ENCODE measurements at places on chromosomes 2 and 18. TPM values are rescaled to one million over a fixed set of nuclear protein-coding genes. Genes with fewer than 3 reads are reported as not detected.

GRCh38 chr2:69237070-69237670, 149.9 kb downstream of the GFPT1 start:
- DNase-seq, result no peak

The FECH gene
- total RNA-seq, result 52.9 TPM

DNA sequence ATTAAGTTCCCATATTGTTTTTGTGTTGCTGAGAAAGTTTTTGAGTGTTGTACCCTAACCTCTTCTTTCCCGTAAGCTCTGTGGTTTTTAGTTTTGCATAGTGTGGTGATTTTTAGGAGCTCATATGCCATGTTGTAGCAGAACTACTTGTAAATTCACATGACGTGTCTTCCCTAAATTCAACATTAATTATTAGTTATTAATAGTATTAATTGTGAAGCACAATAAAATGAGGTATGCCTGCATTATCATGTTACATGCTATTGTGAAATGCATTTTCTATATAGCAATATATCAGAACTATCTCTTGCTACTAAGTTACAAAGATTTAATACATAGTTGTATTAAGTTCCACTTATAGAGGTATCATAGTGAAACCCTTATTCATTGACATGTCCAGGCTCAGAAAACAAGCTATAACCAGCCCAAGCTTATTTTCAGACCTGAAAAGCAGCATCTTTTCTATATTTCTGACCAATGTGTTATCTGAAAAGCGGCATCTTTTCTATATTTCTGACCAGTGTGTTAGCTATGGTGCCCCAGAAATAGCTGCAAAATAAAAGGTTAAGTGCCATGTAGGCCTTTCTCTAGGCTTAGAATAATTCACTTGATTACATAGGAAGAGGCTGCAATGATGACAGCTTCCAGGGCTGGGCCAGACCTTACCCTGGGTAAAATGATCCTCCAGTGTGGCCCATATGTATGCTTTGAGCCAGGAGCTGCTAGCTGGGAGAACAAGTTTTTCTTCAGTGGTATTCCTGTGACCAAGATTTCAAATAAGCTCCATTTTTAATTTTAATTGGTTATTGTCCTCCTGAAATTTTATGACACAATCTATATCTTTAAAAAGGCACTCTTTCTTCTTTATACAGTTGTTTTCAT, 21.6 kb downstream of the EPAS1 start:
- DNase-seq, result no peak

The PROC gene
- 2.9 TPM for total RNA-seq

The ARHGAP15 gene
- not detected for total RNA-seq

DNA sequence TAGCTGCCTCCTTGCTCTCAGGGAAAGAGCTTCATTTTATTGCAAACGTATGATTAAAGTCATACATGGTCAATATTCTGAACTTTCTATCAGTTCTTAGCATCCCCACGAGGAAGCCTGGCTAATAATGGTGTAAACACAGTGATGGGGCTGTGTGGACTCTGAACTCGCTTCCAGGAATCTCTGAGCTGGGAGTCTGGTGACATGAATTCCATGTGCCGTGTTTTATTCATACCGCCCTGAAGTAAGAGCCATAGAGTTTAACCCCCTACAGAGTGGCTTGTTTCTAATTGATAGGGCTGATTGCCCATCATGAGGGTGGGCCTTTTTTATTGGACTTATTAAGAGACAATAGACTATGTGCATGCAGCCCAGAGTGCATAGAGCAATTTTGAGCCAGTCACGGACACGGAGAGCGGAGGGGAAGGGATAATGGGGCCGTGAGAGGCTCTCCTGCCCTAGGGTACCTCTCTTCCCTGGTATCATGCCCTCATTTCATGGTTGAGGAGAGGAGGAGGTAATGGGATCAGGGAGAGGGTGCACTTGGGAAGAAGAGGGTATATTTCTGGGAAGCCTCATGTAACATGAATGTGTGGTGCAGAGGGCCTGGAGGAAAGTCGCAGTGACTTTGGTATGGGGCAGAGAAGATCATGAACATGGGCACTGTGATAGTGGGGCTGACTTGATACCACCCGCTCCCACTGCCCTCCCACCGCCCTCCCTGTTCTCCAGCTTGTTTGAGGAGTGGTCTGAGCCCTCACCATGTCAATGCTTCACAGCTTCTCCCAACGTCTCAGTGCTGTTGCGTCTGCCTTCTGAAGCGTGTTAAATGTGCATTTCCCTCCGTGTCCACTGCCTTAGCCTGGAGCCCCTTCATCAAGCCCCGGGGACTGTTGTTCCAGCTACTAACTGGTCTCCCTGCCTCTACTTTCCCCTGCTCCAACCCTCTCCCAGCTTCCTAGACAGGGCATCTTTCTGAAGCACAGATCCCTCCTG, 73.2 kb downstream of the IL1R2 start:
- DNase-seq, result no peak

- no peak for DNase-seq
Measured at GRCh38 chr2:66691031-66691965, 256.4 kb downstream of the MEIS1 start.

The PLGLB1 gene
- total RNA-seq, result 0.38 TPM

DNA sequence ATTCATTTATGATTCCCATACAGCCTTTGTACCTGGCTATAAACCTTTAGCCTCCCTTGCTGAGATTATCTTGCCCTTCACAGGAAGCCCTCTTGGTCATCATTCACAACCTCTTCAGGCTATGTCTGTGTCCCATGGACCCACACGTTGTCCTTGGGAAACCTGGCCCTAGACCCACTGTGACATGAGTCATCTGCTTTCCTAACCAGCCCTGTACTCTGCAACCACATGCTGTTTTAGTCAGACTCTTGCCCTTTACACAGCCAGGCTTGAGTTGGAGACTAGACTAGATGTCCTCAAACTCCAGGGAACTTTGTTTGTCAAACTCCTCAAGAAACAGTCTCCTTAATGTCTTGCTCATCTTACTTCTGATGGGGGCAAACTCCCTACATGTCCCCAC, 229.3 kb upstream of the ZSWIM2 start:
- no peak for DNase-seq

The CCL20 gene
- 1.0 TPM for total RNA-seq

The STEAP3 gene
- 45.7 TPM for total RNA-seq

DNA sequence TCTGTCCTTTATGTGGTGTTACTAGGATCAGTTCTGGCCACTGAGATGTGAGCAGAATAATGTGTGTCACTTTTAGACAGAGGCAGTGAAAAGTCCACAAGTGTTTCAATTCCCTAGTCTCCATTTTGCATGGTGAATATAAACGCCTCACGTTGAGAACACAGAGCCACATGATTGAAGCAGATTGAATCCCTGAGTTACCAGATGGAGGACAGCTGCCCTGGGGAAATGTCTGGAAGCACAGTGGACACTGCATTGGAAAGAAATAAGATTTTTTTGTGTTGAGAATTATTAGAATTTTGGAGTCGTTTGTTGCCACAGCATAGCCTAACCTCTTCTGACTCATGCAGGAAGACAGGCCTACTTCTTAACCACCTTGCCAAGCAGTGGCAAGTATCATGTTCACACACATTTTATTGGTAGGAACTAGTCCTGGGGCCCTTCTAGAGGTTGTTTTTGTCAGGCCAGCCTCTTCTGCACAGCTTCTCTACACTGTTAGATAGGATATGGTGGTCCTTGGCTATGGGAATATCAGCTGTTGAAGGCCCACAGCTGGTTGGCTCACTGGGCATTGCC, 188.6 kb downstream of the TMEM182 start:
- DNase-seq, result no peak

DNA sequence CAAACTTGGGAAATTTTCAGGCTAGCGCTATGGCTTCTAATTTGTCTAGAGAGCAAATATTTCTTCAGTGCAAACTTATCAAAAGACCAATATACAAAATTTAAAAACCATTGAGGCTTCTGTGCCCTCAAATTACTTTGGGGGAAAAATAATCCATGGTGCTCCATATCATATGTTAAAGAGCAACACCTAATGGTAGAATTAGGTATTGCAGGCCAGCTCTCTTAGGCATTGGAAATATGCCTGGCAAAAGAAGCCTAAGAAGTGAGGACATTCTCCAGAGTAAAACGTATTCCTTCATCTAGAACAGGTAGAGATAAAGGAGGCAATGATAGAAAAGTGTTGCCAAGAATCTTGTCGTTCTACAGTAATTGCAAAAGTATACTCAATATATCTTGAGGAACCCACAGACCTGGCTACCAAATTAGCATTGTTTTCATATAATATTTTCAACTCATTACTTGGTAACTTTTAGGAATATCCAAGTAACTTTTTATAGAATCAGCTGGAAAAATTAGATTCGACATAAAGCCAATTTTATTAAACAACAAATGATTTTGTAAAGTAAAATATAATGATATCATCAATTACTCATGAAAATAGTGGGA, 401.1 kb downstream of the BCL11A start:
- no peak for DNase-seq

GRCh38 chr2:98972582-98973167, 36.6 kb upstream of the CRACDL start:
- DNase-seq, result no peak

The CDC42EP3 gene
- 76.3 TPM for total RNA-seq

DNA sequence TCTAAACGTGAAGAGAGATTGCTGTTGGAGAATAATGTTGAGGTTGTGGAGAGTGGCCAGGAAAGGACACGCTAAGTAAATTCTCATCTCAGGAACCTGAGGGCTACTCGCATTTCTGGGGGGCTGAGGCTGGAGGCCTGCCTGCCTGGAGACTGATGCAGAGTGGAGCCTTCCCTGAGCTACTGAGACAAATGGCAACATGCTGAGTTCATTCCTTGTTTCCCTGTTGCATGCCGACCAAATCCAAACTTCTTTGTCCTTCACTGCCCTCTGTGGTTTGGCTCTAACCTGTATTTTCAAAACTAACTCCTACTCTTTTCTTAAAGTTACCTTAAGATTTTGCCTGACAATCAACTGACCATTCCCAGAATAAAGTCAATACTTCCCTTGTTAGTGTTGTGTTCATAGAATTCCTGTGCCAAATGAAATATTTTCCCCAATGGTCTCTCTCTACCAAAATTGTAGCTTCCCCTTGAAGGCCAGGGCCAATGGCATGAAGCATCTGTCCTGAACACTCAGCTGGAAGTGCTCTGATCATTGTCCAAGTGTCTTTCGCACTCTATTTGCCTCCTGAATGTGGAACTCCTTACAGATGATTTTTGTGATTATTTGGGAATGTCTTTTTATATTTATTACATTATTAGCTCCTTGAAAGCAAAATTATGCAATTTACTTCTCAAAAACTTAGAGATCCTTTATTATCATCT, 1085.6 kb downstream of the SOCS6 start:
- no peak for DNase-seq

DNA sequence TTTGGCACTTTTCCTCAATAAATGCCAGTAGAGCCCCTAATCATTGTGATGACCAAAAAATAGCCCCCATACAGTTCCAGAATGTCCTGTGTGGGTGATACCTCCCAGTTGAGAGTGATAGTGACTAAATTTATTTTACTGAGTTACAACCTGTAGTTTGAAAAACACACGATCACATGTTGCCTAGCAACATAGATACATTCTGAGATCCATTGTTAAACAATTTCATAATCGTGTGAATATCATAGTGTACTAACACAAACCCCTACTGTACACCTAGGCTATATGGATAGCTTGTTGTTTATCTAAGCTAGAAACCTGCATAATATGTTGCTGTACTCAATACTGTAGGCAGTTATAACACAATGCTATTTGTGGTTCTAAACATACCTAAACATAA, 30.6 kb downstream of the KCMF1 start:
- no peak for DNase-seq

DNA sequence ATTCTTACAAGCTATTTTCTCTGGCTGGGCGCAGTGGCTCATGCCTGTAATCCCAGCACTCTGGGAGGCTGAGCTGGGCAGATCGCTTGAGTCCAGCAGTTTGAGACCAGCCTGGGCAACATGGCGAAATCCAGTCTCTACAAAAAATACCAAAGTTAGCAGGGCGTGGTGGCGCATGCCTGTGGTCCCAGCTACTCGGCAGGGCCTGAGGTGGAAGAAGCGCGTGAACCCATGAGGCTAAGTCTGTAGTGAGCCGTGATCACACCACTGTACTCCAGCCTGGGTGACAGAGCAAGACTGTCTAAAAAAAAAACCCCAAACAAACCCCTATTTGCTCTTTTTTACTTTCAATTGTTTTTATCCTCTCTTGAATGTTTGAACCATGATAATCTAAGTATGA, 37.0 kb downstream of the PPP4R1 start:
- DNase-seq, result no peak

DNA sequence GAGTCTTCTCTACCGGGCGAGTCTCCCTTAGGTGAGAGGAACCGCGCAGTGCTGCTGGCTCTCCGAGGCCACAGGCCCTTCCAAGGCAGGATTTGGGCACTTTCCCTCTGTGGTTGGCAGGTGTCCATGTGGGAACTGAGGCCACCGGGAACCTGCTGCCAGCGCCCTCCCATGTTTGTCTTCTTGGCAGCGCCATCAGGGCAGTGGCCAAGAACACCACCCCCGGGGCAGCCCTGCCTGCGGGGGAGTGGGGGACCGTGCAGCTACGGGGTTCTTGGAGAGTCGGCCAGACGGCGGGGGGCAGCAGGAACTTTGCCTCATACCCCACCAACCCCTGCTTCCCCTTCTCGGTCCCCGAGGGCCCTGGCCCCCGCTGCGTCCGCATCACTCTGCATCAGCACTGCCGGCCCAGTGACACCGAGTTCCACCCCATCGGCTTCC, 10.0 kb downstream of the CAPN10 start:
- DNase-seq, result no peak

DNA sequence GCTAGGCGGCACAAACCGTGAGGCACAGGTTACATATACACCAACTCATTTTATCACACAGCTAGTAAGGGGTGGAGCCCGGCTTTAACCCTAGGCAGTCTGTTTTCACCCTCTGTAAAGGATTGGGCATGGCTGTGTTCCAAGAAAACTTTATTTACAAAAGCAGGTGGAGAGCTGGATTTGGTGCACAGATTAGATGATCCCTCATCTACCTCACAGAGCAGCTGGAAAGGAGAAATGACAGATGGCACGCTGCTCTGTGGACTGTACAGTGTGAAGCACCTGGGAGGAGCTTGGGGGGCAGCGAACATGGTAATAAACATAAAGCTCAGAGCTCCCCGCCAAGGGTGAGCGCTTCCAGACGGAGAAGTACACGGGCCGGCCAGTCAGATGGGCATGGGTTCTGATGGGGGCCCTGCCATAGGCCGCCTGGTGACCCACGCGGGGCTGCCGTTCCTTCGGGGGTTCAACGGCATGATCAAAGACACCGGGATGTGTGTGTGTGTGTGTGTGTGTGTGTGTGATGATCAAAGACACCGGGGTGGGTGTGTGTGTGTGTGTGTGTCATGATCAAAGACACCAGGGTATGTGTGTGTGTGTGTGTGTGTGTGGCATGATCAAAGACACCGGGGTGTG, 862 bp upstream of the TMEM177 start:
- no peak for DNase-seq

Data from kidney epithelial cell (primary cell).